ENCODE measurements at places on chromosomes 12 and 14.

- no peak for DNase-seq
Measured at GRCh38 chr12:71415336-71416231, 24.0 kb upstream of the LGR5 start.

GRCh38 chr12:132825861-132826260 lies 2.8 kb downstream of the GOLGA3 start:
- DNase-seq, result no peak

- DNase-seq, result no peak
Measured at GRCh38 chr14:103600503-103600902, 28.5 kb upstream of the KLC1 start.

GRCh38 chr12:66379616-66380015 lies 77.3 kb downstream of the HELB start:
- no peak for DNase-seq

GRCh38 chr12:16175840-16176239 lies 101.6 kb downstream of the SLC15A5 start:
- DNase-seq, result no peak

- no peak for DNase-seq
Measured at GRCh38 chr14:56885825-56886224, 75.5 kb upstream of the OTX2 start.

DNA sequence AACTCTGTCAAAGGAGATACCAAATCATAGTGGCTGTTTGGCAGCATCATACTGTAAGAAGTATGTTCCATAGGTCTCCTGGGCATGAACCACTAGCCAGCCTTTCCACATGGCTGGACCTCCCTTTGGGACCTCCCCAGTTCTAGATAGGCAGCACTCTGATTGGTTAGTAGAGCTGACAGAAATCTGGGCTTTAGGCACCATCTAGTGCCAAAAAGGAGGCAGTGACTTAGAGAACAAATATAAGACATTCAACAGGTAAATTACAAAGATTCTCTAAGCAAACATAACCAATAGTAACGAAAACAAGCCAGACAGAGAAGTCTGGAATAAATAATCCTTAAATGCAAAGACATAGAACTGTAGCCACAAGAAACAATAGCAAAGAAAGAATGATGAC lies 148.0 kb upstream of the PDE3A start:
- DNase-seq, result no peak

DNA sequence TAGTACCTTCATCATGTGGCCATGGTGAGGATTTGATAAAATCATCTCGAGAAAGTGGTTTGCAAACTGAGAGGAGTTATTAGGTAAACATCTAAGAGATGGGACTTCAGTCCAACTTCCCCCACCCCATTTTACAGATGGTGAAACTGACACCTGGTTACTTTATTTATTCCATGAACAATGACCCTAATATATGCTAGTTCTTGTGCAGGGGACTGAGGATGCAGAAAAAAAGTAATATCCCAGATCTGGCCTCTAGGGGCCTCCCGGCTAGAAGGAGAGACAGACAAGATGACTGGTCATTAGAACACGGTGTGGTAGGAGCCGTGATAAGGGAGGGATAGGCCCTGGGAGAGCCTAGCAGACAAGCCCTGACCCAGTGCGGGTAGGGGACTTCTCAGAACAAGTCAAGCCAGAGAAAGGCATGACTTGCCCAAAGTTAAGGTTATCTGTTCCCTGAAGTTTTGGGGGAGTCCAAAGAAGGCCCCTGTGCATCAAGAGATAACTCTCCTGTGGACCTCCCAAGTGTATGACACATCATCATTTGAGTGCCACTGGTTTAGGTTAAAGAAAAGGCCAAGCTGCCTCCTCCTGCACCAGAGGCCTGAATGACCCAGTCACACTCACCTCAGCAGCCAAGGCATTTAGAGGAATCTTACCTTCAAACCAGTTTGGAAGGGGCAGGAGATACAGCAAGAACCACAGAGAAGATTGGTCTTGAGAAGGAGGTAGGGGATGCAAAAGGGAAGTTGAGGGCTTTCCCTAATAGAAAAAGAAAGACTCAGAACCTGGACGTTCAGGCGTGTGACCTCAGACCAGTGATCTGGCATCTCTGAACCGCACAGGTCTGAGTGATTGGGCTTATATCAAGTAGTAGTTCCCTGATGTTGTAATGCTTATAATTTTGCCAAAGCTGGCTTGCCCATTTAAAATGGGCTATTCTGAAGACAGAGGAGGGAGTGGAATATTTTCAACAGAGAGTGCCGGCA lies 1.6 kb downstream of the CMKLR1 start:
- DNase-seq, result no peak

- DNase-seq, result no peak
Measured at GRCh38 chr14:27223906-27224305, 626.1 kb upstream of the NOVA1 start.

DNA sequence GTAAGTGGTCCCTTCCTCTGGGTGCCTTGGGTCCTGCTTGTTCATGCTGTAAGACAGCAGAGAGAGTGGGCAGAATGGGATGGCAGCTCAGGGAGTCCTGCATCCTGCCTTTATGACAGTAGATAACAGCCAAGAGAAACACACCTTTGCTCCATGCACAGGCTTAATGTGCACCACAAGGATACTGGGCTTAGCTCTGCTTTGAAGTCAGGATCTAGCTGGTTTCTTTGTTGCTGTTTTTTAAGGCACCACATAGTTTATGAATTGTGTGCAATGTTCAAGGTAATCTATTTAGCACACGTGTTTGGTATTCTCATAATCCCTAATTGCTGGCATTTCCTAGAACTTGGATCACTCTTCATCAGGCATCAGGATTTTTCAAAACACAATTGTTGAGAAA lies 239.5 kb upstream of the DCN start:
- no peak for DNase-seq
